ENCODE measurements at places on chromosomes 16 and 17.

GRCh38 chr17:33964344-33964979, 290.6 kb upstream of the CCL2 start:
- no peak for DNase-seq

DNA sequence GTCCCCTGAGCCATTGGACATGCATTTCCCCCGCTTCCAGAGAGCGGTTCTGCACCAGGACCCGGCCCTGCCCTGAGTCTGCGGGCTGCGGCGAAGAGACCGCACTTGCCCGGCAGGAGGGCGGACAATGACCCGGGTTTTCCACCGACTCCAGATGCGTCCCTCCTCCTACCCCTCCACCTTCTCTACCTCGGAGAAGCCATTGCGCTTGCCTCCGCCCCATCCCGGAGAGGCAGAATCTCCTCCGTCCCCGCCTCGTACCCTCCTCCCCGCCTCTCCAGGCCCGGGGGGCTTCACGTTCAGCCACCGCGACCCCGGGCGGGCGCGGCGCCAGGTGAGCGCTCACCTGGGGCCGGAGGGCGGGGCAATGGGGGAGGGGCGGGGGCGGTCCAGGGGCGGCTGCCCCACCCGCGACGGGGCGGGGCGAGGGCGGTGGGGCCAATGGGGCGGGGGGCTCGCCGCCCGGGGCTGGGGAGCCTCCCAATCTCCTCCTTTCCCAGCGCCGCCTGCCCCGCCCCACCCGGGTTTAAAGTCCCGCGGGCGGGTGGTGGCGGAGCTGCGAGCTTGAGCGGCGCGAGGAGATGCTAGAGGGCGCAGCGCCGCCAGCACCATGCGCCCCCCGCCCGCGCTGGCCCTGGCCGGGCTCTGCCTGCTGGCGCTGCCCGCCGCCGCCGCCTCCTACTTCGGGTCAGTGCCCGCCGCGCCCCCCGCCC, at the start of gene WNT9B:
TSS of gene WNT9B (plus strand) at position 555 of the 713 bp plus-strand sequence. CDS start at position 611, 56 bp downstream.
- no peak for DNase-seq

- no peak for DNase-seq
These were observed 13.1 kb downstream of the UNC13D start for GRCh38 chr17:75831032-75831571.

DNA sequence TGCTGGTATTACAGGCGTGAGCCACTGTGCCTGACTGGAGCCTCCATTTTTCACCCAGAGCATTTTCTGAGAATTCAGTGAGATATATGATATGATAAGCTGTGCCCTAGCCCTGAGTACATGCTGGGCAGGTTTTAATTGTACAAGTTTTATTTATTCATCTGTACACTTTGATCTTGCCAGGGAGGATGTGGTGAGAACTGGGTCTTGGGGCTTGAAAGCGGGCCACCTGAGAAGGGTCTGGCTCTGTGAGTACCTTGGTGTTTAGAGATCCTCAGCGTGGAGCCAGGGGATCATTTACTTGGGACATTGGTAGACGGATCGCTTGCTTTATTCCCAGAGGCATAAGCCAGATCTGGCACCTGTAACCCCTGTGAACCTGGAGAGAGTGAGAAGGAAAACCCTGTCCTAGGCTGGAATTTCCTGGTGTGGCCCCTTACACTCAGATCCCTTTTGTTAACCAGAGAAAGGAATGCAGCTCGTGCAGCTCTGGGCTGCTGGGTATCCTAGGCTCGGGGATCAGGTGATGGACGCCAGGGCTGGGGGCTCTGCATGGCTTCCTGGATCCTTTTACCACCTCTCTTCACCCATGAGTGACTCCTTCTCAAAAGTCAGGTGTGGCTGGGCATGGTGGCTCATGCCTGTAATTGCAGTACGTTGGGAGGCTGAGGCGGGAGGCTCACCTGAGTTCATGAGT, 91.9 kb downstream of the ABCC1 start:
- DNase-seq: no peak

DNA sequence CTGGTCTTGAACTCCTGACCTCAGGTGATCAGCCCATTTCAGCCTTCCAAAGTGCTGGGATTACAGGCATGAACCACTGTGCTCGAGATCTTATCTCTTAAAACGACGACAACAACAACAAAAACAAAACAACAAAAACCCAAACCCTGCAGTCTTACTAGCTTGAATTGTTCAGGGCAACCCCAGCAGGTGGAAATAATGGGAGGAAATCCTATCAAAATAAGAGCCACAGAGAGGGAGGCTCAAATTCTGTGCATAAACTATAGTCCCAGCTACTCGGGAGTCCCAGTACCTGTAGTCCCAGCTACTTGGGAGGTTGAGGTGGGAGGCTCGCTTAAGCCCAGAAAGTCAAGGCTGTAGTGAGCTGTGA, 16.5 kb upstream of the ATP6V0A1 start:
- no peak for DNase-seq

- DNase-seq: no peak
These were observed 2.9 kb upstream of the CBX8 start for GRCh38 chr17:79799538-79800324.

GRCh38 chr16:78057803-78058564, 35.6 kb downstream of the CLEC3A start:
- DNase-seq: no peak

GRCh38 chr17:33013596-33014375, 22.1 kb downstream of the SPACA3 start:
- no peak for DNase-seq

DNA sequence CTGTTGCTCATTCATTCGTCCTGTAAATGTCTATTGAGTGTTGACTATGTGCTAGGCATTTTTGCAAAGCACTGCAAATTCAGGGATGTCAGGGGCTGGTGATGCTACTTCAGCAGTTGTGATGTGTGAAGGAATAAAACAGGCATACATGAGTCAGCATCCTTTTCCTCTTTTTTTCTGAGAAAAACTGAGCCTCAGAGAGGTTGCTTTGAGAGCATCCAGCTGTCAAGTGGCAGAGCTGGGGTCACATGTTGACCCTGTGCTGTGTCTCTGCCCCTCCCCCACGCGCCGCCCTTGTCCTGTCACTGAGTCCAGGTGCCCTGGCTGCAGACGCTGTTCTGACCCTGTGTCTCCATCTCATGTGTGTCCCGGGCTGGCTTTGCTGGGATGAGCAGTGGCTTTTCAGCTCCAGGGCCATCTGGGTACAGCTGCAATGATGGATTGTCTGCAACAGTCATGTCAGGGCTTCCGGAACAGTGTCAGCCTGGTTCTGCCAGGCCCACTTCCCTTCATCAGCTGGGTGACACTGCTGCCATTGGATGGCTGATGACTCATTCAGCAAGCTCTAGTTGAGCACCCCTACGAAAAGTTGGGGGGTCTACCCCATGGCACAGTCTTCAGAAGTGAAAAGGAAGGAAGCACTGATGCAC, 14.9 kb downstream of the SEC14L5 start:
- DNase-seq: no peak

- DNase-seq: no peak
These were observed 84.3 kb downstream of the CDH11 start for GRCh38 chr16:65037556-65037955.

- DNase-seq: no peak
These were observed 67.7 kb downstream of the RBFOX1 start for GRCh38 chr16:7400117-7400890.

DNA sequence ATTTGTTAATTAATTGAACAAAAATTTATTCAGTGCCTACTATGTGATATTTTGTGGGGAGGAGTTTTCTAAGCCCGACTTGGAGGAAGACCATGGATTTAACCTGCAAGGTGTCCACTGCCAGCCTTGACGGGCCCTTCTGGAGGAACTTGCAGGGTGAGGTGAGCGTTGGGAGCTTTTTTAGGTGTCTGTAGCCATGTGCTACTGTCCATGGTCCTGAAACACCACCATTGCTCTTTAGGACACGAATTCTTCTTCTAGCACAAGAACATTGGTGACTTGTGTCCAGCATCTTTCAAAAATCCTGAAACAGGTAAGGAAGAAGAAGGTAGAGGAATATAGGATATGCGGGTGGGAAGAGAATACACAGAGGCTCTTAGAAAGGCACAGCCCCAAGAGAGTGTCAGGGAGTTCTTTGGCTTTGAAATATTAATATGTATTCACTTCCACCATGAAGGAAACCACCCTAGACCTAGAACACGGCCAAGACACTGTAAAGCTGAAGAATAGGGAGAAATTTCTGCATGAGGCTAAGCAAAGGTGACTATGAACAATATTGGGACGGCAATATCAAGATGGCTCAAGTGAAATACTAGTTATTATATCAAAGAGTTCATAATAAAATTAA, 27.9 kb upstream of the OR4D1 start:
- peak; percentile 69 for DNase-seq

- peak; percentile 16 for DNase-seq
These were observed 32.7 kb downstream of the GNA13 start for GRCh38 chr17:65023791-65024190.

GRCh38 chr16:56625140-56625942, at the start of gene MT1E:
Gene MT1E, plus strand, starts transcription at chr16:56625781. Its CDS starts 71 bp downstream, at chr16:56625852.
- DNase-seq: peak; percentile 86

GRCh38 chr17:69743091-69743490, 328.6 kb downstream of the MAP2K6 start:
- peak; percentile 34 for DNase-seq

- DNase-seq: no peak
These were observed 429 bp downstream of the OR2C1 start for GRCh38 chr16:3356118-3356517.

DNA sequence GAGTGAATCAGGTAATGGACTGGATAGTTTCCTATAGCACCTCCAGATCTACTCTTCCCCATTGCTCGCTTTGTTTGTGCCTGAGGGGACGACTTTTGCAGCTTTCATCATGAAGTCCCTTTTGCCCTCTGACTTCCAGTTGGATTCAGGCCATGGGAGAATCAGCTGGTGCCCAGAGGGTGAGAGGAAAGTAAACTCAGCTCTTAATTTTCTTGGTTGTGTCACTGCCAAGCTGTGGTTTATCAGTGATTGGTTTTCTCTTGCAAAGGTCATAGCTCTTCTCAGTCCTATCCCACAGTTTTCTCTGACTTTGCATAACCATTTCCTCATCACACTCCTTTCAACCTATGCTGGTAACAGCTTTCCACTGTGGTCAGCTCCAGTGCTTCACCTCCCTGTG, 200.1 kb downstream of the KCNJ2 start:
- DNase-seq: peak; percentile 8

- peak; percentile 29 for DNase-seq
These were observed 7.7 kb upstream of the TEKT3 start for GRCh38 chr17:15349119-15349518.

DNA sequence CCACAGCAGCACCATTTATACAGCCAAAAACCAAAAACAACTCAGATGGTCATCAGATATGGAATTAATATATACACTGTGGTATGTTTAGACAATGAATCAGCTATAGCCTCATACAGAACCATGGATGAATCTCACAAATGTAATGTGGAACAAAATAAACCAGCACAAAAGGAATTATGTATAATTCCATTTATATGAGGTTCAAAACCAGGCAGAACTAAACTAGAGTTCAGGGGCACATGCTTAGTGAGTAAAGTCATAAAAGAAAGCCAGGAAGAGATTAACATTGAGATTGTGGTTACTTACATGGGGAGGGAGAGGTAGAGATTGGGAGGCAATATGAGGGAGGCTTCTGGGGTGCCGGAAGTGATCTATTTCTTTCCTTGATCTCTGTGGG, 231.1 kb downstream of the COPRS start:
- peak; percentile 95 for DNase-seq

- DNase-seq: peak; percentile 74
These were observed 47.6 kb downstream of the HSD17B2 start for GRCh38 chr16:82082543-82083244.

GRCh38 chr17:8857919-8858318, 9.6 kb downstream of the PIK3R6 start:
- DNase-seq: peak; percentile 84

- no peak for DNase-seq
These were observed 57.3 kb downstream of the TMEM186 start for GRCh38 chr16:8739989-8740704.

DNA sequence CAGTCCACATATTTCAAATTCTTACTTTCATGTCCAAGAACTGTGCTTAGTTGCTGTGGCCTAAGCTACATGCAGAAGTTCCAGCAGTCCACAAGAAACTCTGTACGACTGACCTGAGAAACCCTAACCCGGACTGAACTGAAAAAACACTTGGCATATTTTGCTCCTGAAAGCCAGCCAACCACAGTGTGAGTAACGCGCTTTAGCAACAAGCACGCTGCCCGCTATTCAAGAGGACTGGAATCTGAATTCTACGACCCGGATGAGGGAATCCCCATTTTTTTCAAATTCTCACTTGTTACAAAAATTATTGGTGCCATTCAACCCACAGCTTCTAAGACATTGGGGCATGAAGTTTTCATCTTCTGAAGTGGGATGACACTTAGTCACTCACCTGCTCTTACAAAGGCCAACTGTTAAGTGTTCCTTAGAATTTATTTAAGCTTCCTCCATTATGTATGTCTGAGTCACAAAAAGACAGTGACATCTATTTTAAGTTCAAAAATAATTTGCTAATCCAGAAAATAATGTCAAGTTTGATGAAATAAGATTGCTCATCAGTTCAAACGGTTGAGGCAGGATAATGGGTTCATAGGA, 78.7 kb downstream of the CDYL2 start:
- no peak for DNase-seq

GRCh38 chr17:32206861-32207260, 58.8 kb upstream of the RHBDL3 start:
- DNase-seq: peak; percentile 18

DNA sequence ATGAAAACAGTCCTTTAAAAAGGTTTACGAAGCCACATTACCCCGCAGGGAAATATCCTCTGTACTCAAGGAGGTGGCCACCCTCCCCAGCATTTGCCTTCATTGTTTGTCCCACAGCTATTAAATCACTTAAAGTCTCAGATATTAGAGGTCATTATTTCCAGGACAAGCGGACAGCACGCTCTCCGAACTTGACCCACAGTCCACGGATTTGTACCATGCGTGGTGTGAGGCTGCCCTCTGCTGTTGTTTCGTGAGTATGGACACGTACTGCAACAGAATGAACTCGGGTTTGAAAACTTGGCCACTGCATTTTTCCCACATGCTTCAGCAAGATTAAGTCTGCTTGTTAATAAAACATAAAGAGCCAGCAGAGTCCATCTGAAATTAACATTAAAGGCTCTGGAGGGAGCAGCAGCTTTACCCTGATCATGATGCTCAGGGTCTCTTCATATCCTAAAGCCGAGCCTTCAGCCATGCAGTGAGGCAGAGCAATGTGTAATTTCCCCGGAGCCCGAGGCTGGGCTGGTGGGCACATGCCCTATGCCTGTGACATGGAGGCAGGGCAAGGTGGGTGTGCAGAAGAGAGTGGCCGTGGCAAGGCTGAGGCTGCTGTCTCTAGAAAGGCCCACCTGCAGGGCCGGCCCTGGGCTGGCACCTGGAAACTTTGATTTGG, 19.7 kb downstream of the MEAK7 start:
- DNase-seq: peak; percentile 57

GRCh38 chr16:87035053-87035452, 282.1 kb downstream of the C16orf95 start:
- DNase-seq: no peak

- peak; percentile 70 for DNase-seq
These were observed 1.7 kb upstream of the POLG2 start for GRCh38 chr17:64498308-64499203.
